ENCODE measurements at places on chromosomes 2 and 18. TPM values are rescaled to one million over a fixed set of nuclear protein-coding genes. Genes with fewer than 3 reads are reported as not detected.

LDLRAD4 gene
- 1.6 TPM for total RNA-seq

SAG gene
- total RNA-seq, result not detected

DNER gene
- 0.07 TPM for total RNA-seq

EDAR gene
- not detected for total RNA-seq

DSG2 gene
- total RNA-seq, result under 0.01 TPM

DSG1 gene
- total RNA-seq, result not detected

VRK2 gene
- total RNA-seq, result 34.9 TPM

CYP27A1 gene
- total RNA-seq, result 10.9 TPM
